ENCODE measurements at places on chromosomes 1 and 21.

GRCh38 chr1:219086956-219087469, 86.7 kb upstream of the LYPLAL1 start:
- DNase-seq = no peak

GRCh38 chr1:16971341-16972188, 8.9 kb downstream of the MFAP2 start:
- no peak for DNase-seq

DNA sequence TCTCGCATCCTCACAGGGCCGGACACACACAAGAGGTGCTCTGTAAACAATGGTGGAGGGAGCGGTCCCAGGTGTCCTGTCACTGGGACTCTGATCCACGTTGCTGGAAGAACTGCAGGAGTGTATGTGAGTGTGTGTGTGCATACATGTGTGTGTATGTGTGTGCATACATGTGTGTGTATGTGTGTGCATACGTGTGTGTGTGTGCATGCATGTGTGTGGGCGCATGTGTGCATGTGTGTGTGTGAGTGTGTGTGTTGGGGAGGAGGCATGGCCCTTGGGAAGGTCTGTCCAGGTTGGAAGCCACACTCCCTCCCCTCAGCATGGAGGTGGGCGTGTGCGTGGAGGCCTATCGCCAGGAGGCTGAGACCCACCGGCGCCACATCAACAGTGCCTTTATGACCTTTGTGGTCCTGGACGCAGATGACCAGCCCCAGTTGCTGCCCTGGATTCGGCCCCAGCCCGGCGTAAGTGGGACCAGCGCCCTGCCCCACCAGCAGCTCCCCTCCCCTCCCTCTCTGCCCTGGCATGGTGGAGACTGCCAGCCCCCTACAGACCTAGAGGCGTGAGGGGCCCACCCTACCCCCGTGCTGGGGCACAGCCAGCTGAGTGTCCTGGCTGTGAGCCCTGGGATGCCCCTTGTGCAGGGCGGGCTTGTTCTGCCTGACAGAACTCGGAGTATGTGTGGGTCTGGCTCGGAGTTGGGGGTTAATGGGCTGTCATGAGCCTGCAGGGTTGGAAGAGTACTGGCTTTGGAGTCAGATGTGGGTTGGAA, 22.2 kb downstream of the FAM151A start:
- DNase-seq = no peak

GRCh38 chr1:38833146-38833545, 26.4 kb downstream of the RRAGC start:
- DNase-seq = no peak

DNA sequence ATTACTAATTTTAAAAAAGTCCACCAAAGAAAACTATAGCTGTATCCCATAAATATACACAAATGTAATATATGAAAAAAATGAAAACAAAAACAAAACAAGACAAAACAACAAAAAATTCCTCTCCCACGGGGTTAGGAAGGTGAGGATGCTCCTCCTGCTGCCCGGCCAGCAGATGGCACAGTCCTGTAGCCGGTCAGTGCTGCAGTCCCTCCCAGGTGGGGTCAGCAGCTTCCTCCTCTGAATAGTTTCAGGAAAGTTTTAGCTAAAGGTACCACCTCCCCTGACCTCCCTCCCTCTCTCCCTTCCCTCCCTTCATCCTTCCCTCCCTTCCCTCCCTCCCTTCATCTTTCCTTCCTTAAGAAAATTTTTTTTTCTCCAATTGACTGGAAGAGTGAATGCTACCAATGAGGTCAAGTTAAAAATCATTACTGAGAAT, 67.8 kb upstream of the BCL10 start:
- no peak for DNase-seq

GRCh38 chr21:38806942-38807284, 1.2 kb downstream of the ETS2 start:
- no peak for DNase-seq

- DNase-seq = no peak
These were observed 4.5 kb upstream of the FABP3 start for GRCh38 chr1:31377364-31377863.

DNA sequence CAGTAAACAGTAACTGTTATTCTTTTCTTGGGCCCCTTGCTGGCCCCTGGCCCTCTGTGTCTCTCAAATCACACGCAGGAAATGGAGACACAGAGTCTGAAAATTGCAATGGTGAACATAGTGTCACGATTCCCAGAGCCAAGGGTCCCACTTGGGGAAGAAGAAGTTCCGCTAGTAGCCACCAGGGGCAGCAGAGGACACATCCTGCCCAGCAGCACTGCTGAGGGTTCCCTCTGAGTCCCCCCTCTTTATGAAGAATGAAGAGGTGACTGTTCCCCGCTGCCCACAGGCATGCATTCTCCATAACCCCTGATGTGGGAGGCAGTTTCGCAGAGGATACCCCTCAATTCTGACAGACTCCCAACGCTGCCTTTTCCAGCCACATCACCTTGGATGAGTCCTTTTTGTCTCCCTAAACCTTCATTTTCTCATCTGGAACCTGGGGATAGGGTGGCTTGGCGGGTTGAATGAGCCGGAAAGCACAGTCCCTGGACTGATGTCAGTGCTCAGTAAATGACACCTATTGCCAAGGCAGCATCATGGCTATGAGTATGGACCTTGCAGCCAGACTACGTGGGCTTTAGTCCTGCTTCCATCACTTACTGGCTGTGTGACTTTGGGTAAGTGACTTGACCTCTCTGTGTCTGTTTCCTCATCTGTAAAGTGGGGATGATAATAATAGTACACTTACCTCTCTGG, 238.0 kb upstream of the TMEM51 start:
- no peak for DNase-seq

GRCh38 chr1:7501723-7502603, 269.1 kb upstream of the VAMP3 start:
- DNase-seq = no peak

DNA sequence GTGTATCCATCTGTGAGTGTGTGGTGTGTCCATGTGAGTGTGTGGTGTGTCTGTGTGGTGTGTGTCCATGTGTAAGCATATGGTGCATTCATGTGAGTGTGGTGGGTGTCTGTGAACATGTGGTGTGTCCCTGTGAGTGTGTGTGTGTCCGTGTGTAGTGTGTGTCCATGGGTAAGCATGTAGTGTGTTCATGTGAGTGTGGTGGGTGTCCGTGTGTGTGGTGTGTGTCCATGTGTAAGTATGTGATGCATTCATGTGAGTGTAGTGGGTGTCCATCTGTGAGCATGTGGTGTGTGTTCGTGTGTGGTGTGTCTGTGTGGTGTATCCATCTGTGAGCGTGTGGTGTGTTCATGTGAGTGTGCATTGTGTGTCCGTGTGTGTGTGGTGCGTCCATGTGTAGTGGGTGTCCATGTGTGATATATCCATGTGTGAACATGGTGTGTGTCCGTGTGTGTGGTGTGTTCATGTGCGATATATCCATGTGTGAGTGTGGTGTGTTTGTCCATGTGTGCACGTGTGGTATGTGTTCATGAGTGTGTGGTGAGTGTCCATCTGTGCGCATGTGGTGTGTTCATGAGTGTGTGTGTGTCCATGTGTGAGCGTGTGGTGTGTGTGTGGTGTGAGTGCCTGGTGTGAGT, 12.3 kb downstream of the SLC19A1 start:
- DNase-seq = no peak

DNA sequence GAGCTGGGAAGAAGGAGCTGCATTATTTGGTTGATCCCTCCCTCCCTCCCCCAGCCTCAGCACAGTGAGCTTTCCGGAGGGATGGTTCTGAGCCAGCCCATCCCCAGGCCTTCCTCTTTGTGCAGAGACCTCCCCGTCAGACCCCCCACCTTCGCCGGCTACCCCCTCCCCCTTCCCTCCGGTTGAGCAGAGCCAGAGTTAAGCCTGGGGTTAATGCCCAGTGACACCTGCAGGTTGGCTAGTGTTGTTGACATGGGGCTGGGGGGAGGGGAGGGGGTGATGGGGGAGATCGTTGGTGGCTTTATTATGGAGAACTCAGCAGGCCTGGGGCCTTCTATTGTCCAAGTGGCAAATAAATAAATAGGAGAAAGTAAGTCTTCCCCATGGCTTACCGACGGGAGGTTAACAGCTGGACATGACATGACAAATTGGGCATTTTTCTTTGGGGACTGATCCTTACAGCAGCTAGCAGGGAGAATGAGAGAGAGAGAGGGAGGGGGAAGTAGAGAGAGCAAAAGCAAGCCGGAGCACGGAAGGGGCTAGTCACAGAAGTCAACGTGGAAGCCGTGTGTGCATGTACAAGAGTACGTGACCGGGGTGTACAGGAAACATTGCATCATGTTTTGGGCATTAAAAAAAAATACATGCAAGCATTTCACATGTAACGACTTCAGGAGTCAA, 131.1 kb downstream of the TMEM53 start:
- DNase-seq = no peak

DNA sequence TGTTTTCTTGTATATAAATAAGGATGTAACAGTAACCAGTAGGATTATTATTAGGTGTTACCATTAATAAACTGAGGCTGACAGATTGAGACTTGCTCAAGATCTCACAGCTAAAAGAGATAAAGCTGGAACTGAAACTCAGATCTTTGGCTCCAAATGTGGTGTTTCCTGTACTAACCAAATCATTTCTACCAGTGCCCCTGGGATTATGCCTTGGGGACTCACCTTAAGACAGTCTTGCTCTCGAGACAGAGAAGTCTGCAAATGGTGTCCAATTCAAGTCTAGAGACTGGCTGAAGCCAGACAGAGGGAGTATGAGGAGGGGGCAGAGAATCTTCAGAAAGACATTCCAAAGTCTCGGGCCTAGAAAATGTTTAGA, 593 bp upstream of the CD53 start:
- DNase-seq = no peak

DNA sequence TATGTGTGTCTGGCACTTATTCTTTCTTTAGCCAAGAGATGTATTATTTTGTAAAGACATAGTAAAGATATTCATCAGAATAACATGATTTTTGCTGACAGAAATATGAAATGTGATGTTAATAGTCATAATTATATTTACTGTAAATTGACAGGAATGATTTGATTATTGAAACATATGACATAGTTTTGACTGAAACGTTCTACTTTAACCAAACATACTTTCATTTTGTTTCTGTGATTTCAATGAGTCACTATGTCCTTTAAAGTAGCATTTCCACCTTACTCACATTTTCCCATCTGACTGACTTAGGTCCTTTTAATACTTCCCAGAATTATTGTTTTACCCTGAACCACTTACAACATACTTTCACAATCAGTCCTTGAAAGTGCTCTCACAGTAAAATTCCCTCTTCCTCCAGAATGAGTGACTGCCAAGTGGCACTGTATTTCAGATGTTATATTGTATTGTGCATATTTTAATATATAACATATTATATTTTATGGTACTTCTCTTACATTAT, 437.9 kb downstream of the NCAM2 start:
- DNase-seq = no peak

DNA sequence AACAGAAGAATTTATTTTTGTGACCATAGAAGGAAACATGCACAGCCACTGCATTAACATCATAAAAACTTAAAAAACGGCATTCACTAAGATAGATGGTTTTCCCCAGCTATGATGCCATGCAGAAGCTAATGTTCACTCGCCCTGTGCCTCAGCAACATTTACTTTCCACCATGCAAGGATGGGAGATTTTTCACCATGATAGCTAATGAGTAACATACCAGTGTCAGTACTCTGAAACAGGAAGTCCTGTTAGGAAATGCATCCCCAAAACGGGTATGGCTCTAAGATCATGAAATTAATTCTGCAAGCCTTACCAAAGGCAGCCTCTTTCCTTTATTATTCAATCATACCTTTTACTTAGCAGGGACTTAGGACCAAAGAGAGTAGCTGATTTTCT, 17.5 kb upstream of the VAMP3 start:
- DNase-seq = no peak

DNA sequence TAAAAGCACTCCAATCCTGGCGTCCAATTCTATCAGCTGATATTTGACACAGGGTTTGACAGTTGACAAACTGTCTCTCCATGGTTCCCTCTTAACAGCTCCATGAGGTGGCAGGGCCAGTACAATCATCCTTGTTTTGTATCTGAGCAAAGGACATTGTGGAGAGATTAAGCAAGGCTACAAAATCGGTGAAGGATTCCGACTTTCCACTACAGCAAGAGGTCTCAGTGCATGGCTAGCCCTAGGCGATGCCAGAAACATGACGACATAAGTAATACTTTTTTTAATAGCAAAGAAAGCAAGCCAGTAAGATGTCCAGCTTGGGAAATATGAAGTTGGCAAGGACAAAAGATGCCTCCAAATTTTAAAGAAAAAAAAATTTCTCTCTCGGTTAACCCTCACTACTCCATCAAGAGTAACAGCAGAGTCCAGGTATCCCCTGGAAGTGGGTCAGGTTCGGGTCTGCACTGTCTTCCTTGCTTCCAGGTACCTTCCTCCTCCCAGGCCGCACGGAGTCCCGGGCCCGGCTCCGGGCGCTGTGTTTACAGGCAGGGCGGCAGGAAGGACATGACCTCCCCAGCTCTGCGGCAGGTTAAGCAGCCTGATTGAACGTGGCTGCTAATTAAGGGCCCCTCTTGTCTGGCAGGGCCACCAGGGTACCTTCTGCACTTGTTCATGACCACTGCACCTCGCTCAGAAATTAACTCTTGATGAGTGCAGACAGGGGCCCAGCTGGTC, 106.1 kb downstream of the SIM2 start:
- no peak for DNase-seq

- DNase-seq = no peak
These were observed 73.2 kb upstream of the DNAJC6 start for GRCh38 chr1:65235867-65236805.

GRCh38 chr21:27477296-27477695, 510.4 kb upstream of the ADAMTS5 start:
- no peak for DNase-seq

GRCh38 chr1:203142684-203143408, 15.3 kb downstream of the ADORA1 start:
- DNase-seq = no peak

GRCh38 chr1:17719874-17720273, 35.3 kb upstream of the ACTL8 start:
- DNase-seq = peak; percentile 4

GRCh38 chr1:109944541-109944940, 33.9 kb downstream of the CSF1 start:
- no peak for DNase-seq

GRCh38 chr1:162040001-162040400, 16.3 kb upstream of the OLFML2B start:
- DNase-seq = no peak

GRCh38 chr1:162179121-162179520, 109.6 kb downstream of the NOS1AP start:
- no peak for DNase-seq

DNA sequence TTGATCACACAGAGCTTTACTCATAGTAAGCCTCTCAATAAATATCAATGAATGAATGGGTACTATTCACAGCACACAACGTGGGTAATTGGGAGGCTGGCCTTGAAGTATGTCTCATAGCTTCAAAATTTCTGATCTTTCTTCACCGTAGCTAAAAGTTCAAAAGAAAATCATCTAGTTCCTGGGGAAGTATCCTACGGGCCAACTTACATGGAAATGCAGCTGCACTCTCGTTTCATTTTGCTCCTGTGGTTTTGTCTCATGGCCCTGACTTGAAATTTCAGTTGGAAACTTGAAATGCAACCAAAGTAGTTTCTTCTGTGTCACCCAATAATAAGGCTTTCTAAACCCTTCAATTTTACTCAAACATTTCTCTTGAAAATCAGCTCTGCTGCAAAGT, 76.1 kb upstream of the CNIH3 start:
- no peak for DNase-seq

Measured in AG04449 (cell line).